Mammary epithelial cell (primary cell): ENCODE measurements at places on chromosomes 1 and 21. TPM values are rescaled to one million over a fixed set of nuclear protein-coding genes. Genes with fewer than 3 reads are reported as not detected.

CYP4A22 gene
- not detected for polyA plus RNA-seq

CD1E gene
- not detected for polyA plus RNA-seq

DNA sequence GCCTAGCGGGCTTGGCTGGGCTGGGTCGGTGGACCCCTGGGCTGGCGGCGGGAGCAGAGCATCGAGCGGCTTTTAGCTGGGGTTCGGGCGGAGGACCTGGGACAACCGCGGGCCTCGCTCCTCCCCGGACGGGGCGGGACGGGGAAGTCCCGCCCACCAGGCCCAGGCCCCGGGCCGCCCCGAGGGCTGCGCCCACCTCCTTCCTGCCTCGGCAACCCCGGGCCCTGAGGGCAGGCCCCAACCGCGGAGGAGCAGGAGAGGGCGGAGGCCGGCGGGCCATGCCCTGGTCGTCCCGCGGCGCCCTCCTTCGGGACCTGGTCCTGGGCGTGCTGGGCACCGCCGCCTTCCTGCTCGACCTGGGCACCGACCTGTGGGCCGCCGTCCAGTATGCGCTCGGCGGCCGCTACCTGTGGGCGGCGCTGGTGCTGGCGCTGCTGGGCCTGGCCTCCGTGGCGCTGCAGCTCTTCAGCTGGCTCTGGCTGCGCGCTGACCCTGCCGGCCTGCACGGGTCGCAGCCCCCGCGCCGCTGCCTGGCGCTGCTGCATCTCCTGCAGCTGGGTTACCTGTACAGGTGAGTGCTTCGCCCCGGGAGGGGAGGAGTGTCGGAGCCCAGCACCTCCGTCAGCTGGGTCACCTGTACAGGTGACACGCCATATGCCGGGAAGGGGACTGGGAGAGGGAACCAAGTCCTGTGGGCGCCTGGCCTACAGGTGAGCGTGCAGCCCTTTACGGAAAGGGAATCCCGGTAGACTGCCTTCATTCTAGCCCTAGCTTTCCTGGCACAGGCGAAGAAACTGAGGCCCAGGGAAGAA lies at the start of gene XKR8:
TSS of gene XKR8 (plus strand) at position 182 of the 812 bp plus-strand sequence. CDS start at position 279, 97 bp downstream.
- peak; percentile 81 for DNase-seq

GRCh38 chr1:220770245-220770913 lies 16.3 kb upstream of the MTARC1 start:
- no peak for DNase-seq

- DNase-seq: no peak
Measured at GRCh38 chr1:54844564-54844963, 42.4 kb downstream of the DHCR24 start.

KCNT2 gene
- not detected for polyA plus RNA-seq

- DNase-seq: no peak
Measured at GRCh38 chr1:203629016-203629506, 2.4 kb downstream of the ATP2B4 start.

GRCh38 chr1:53715478-53715877 lies 23.5 kb downstream of the GLIS1 start:
- no peak for DNase-seq
